Naive thymus-derived CD8-positive, alpha-beta T cell (primary cell): ENCODE measurements at places on chromosomes 1 and 21.

DNA sequence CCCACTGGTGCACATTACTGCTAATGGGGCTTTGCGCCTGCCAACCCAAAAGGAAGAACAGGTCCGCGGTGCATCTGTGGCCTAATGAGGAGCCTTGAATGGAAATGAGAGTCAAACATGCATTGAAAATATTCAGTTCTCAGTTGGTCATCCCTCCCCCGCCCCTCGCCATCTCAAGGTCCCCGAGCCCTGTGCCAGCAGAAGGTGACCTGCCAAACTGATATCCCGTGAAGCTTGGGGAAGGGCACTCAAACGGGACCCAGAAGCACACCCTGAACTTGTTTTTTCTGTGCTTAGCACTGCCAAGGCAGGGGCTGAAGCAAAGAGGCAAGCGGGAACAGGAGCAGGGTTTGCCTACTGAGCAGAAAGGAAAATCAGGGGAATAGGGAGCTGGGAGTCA is 67.9 kb upstream of the ZNF648 start:
- no peak for DNase-seq

DNA sequence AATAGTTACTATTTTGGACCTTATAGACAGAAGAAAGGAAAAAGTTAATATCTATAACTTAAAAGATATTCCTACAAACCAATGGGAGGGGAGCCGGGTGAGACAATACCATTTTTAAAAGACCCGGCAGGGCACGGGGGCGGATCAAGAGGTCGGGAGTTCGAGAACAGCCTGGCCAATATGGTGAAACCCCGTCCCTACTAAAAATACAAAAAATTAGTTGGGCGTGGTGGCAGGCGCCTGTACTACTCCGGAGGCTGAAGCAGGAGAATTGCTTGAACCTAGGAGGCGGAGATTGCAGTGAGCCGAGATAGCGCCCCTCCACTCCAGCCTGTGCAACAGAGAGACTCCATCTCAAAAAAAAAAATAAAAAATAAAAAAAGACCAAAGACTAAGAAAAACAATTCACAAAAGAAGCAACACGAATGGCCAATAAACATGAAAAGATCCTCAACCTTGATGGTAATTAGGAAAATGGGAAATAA is 1.2 kb upstream of the PSMB2 start:
- DNase-seq: no peak

DNA sequence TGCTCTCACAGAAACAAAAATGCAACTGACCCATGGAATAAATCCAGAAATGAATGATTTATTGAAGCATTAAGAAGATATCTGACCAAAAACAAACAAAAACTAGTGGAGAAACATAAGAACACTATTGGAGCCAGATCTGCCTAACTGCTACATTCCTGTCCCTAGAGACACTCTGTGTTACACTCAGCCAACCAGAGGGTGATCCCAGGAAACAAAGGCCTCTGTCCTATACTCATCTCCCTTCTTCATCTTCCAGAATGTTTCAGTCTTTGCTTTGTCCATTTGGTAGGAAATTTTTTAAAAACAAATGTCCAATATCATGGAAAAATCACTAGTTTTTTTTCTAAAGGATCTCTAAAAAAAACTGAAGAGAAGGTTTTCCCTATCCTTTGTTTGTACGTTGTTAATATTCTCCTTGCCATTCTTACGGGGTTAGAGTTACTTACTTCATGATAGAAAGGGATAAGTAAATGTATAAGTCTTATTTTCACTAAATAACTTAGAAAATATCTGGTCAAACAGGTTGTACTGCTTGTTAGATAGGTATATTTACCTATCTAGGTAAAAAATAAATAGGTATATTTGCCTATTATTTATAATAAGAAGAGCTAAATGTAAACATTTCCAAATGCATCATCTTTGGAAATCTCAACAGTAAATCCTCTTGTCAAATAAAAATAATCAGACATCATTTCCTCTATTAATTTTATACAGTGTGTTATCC is 59.1 kb downstream of the NME7 start:
- no peak for DNase-seq

- no peak for DNase-seq
Observed at GRCh38 chr1:76677416-76678405, 189.6 kb upstream of the ST6GALNAC5 start.

DNA sequence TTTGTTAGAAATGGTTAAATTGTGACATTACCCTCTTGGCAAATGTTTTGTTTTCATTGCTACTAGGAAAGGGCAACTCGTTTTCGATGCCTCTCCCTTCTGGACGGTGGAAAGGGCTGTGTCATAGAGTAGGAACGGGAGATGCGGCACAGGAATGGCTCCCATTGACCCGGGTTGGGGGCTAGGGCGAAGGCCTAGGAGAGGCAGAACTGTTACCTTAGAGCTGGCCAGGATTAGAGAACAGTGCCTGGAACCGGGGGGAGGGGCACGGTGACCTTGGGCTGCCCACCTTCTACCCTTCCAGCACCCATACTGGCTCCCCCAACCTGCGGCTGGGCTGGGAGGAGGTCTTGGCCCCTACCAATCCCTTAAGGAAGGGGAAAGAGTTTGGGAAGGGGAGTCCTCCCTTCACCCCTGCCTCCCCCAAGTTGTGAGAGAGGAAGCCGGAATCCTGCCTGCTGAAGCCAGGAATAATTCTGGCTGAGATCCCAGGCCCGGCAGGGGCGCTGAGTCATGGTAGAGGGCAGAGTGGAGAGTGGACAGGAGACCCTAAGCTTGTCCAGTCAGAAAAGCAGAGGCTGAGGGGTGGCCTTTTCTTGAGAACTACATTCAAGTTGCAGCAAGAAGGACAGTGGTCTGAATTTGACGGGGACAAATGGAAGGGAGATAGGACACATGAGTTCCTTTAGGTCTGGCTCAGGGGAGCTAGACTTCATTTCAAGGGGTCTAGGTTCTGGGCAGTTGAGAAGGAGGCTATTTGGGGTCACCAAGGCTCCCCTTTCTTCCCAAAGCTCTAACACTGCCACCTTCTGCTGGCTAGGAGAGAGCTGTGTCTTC is 8.2 kb downstream of the LMNA start:
- no peak for DNase-seq

GRCh38 chr1:43220905-43221778 is 48.6 kb upstream of the TMEM125 start:
- DNase-seq: no peak

GRCh38 chr1:244083383-244083943 is 32.4 kb downstream of the ZBTB18 start:
- no peak for DNase-seq

GRCh38 chr1:188660572-188660971 is 1817.1 kb downstream of the BRINP3 start:
- DNase-seq: no peak

DNA sequence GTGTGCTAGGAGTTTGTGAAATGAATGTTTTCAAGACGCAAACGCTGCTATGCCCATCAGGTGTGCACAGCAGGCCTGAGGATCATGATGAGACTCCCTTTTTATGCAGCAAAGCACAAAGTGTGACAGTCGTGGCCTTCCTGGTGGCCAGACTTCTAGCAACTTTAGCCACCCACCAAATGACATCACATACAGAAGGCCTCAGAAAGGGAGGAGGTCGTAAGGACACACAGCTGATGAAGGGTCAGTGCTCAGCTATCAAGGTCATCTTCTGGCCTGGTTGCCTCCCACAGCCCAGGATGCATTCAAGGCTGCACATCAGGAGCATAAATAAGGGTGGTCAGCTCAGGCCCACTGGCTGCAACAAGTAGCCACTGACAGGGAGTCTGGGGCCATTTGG is 36.6 kb downstream of the BMP8A start:
- DNase-seq: no peak

- DNase-seq: peak; percentile 54
Observed at GRCh38 chr1:205504311-205505075, at the start of gene CDK18. Gene CDK18, plus strand, starts transcription at chr1:205504669. Its CDS starts 18,499 bp downstream, at chr1:205523168.

- DNase-seq: no peak
Observed at GRCh38 chr1:217457016-217457415, 173.9 kb downstream of the GPATCH2 start.

- peak; percentile 88 for DNase-seq
Observed at GRCh38 chr1:244074559-244075171, 23.6 kb downstream of the ZBTB18 start.

DNA sequence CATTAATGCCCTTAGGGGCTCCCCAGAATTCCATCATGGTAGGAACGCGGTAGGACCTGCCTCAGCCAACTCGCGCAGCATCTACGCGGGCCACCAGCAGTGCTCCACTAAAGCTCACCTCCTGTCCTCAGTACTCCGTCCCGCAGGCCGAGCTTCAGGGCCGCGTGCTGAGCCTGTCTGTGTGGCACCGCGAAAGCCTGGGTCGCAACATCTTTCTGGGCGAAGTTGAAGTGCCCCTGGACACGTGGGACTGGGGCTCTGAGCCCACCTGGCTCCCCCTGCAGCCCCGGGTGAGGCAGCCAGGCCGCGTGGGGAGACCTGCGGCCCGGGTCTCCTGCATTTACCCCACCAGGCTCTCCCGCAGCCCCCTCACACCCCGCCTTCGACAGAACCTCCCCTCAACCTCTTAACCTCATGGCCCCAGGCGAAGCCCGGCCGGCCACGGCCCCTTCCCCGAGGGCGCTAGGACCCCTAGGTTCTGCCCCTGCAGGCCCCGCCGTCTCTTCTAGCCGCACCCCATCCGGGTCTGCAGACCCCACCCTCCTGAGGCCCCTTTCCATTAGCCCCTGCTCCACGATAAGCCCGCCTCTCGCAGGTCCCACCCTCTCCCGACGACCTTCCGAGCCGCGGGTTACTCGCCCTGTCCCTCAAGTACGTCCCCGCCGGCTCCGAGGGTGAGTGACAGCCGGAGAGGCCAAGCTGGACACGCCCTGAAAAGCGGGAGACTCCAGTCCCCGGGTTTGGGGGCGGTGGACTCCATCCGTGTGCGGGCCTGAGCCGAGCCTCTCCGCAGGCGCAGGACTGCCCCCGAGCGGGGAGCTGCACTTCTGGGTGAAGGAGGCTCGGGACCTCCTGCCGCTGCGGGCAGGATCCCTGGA is 9.1 kb downstream of the SYTL1 start:
- no peak for DNase-seq

DNA sequence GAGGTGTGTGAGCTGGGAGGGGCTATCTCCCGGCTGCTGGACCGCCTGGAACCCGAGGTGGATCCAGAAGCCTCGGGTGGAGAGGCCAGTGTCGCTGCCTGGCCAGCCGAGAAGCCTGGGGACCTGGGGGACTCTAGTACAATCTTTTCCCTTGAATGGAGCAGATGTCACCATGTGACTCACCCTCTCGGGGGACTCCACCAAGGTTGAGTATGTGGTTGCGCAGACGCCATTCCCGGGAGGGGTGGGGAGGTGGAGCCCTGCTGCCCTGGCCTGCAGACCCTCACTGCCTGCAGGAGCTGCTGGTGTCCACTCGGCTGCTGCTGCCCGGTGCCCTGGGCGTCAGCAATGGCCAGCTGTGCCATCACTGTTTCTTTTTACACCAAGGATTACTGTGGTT is 40.3 kb downstream of the TP73 start:
- DNase-seq: no peak

DNA sequence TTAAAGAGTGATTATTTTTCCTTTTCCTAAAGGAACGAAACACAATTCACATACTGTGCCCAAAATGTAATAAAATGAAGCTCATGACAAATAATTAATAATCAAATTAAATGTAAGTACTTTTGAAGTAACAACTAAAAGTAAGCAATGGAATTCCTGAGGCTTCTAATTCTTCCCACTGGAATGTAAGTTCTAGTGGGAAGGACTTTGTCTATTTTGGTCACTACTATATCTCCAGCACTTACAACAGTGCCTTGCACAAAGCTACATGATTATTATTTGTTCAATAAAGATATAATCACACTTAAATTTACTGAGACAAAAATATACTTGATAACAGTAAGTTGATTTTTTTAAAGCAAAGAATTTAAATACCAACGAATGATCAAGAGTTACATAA is 128.8 kb downstream of the COQ8A start:
- DNase-seq: no peak

DNA sequence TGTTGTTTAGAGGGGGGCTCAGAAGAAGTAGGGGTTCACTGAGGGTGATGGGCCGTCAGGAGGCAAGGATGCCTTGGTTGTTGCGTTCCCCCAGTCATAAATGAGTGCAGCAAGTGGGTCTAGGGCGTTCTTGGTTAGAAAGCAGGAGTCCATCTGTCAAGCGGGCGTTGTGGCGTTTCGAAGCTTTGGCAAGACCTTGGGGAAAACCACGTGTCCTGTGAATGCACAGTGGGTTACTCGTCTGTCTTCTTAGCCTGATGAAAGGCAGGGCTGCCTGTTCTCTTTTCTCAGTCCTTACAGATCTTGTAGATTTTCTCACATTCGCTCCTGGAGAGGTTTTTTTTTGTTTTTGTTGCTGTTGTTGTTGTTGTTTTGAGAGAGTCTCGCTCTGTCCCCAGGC is 6.3 kb upstream of the ZNF496 start:
- DNase-seq: no peak

GRCh38 chr21:26093122-26093521 is 77.4 kb downstream of the APP start:
- no peak for DNase-seq

DNA sequence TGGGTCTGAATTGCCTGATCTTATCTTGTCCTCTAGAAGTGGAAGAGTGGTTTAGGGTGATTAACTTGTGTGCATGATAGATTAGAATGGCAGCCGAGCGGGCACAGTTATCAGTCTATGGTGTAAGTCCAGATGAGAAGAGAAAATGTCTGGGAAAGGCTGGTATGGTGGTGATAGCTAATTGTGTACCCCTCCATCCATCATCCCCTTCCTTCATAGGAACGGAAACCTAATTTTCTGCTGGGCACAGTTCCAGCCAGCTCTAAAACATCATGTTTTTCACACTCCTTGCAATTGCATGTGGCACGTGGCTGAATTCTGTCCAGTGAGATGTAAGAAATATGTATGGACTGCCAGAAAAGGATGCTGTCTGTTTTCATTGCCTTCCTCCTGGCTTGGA is 40.9 kb upstream of the ZP4 start:
- DNase-seq: no peak

- no peak for DNase-seq
Observed at GRCh38 chr21:29148530-29148929, 18.1 kb downstream of the MAP3K7CL start.

DNA sequence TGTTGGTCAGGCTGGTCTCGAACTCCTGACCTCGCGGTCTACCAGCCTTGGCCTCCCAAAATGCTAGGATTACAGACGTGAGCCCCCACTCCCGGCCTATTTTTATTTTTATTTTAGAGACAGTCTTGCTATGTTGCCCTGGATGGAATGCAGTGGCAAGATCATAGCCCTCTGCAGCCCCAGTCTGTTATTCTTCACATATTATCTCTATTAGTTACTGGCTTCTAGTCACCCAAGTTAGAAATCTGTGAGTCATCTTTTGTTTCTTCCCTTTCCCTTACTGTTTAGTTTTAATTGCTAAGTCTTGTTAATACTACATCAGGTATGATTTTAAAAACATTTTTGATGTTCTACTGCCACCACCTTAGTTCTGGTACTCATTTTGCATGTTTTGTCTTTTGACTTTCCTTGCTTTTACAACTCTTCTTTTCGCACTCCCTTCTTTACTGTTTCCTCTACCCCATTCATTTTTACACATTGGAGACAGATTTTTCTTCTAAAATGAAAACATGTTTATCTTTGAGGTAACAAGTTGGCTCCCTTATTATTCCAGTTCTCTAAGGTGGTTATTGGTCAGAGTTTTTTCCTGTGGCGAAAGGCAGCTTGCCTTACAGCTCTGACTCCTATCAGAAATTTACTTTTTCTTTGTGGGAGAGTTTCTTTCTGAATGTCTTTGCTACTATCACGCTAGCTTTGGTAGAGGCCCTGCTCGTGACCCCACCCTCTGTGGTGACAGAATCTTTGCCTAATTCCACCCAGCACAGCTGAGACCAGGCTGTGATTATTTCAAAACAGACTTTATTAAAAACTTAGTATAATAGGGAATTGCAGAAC is 19.5 kb downstream of the ZMYM4 start:
- DNase-seq: no peak
